ENCODE measurements at places on chromosomes 6 and 20. TPM values are rescaled to one million over a fixed set of nuclear protein-coding genes. Genes with fewer than 3 reads are reported as not detected.

DNA sequence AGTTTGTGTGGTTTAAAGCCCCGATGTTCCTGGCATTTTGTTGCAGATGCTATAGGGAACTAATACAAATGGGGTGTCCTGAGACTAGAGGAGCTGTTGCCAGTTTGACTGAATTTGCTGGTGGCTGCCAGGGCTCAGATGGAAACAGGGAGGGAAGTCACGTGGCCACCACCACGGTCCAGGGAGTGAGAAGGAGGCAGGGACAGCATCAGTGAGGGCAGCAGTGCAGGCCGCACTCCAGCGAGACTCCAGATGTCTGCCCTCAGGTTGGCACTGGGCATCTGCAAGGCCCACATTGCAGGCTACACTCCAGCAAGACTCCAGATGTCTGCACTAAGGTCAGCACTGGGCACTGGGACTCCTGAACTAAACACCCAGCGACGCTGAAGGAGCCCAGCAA lies 86.2 kb downstream of the RAMACL start:
- H3K4me1 ChIP-seq, result no peaks in the 10 kb centered on the region
- no peak overlapping the region for H3K27ac ChIP-seq
- H3K4me3 ChIP-seq, result no peak overlapping the region
- H3K36me3 ChIP-seq, result no peaks in the 10 kb centered on the region
- no peak for DNase-seq
- H3K27me3 ChIP-seq, result no peaks in the 10 kb centered on the region

DNA sequence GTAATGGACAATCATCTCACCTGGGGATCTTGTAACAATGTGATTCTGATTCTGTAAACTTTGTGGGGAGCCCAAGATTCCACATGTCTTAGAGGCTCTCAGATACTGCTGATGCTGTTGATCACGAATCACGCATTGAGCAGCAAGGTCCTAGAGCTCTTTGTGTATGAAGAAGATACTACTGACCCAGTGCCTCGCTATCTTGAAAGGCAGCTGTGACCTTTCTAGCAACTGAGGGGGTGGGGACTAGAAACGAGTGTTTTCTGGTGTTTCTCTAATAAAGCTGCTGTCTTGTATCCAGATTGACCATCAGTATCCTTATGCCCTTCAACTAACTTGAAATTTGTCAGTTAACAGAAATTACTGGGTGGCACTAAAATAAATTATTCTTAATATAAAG lies 142.9 kb downstream of the MTHFD1L start:
- no peak overlapping the region for H3K4me3 ChIP-seq
- H3K27me3 ChIP-seq, result no peaks in the 10 kb centered on the region
- H3K4me1 ChIP-seq, result peaks cover 21% of the 10 kb centered on the region
- no peak overlapping the region for H3K27ac ChIP-seq
- DNase-seq, result no peak
- H3K36me3 ChIP-seq, result peaks cover 4% of the 10 kb centered on the region

GRCh38 chr6:154247119-154247861 lies 109.3 kb downstream of the IPCEF1 start:
- no peak overlapping the region for H3K4me3 ChIP-seq
- no peak for DNase-seq
- no peaks in the 10 kb centered on the region for H3K4me1 ChIP-seq
- H3K36me3 ChIP-seq, result no peaks in the 10 kb centered on the region

DNA sequence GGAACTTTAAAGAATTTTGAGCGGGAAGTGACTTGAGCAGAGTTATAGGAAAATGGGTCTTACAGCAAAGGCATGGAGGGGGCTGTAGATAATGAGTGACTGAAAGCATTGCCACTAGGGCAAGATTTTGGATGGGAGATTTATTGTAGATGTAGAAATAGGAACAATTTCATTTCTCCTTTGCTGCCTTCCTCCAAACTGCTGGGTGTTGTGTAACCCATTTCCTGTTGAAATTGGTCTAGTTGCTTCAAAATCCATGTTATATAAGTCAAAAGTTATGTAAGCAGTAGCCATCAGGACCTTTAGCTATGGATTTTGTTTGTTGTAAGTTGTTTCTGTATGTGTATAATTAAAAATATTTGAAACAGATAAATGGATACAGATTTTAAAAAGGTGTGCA lies 11.1 kb downstream of the YWHAB start:
- no peaks in the 10 kb centered on the region for H3K27me3 ChIP-seq
- no peak overlapping the region for H3K27ac ChIP-seq
- peaks cover 53% of the 10 kb centered on the region for H3K36me3 ChIP-seq
- DNase-seq, result no peak

- no peaks in the 10 kb centered on the region for H3K4me1 ChIP-seq
- no peak for DNase-seq
- H3K27me3 ChIP-seq, result peaks cover 21% of the 10 kb centered on the region
- H3K36me3 ChIP-seq, result no peaks in the 10 kb centered on the region
- no peak overlapping the region for H3K4me3 ChIP-seq
Observed at GRCh38 chr20:38799203-38799602, 6.3 kb upstream of the PPP1R16B start.

- no peak overlapping the region for H3K4me3 ChIP-seq
- H3K36me3 ChIP-seq, result no peaks in the 10 kb centered on the region
- DNase-seq, result no peak
- no peaks in the 10 kb centered on the region for H3K27me3 ChIP-seq
Observed at GRCh38 chr20:14986026-14986655, 648.7 kb upstream of the FLRT3 start.

Gene MACROD2
- total RNA-seq, result not detected

Gene POU5F1
- not detected for total RNA-seq
